ENCODE measurements at places on chromosomes 16 and 17.
A peak's percentile ranks its signal among the peaks of the same experiment; 100 is the strongest.

GRCh38 chr17:79043931-79044320 lies 20.0 kb downstream of the C1QTNF1 start:
- DNase-seq = no peak

DNA sequence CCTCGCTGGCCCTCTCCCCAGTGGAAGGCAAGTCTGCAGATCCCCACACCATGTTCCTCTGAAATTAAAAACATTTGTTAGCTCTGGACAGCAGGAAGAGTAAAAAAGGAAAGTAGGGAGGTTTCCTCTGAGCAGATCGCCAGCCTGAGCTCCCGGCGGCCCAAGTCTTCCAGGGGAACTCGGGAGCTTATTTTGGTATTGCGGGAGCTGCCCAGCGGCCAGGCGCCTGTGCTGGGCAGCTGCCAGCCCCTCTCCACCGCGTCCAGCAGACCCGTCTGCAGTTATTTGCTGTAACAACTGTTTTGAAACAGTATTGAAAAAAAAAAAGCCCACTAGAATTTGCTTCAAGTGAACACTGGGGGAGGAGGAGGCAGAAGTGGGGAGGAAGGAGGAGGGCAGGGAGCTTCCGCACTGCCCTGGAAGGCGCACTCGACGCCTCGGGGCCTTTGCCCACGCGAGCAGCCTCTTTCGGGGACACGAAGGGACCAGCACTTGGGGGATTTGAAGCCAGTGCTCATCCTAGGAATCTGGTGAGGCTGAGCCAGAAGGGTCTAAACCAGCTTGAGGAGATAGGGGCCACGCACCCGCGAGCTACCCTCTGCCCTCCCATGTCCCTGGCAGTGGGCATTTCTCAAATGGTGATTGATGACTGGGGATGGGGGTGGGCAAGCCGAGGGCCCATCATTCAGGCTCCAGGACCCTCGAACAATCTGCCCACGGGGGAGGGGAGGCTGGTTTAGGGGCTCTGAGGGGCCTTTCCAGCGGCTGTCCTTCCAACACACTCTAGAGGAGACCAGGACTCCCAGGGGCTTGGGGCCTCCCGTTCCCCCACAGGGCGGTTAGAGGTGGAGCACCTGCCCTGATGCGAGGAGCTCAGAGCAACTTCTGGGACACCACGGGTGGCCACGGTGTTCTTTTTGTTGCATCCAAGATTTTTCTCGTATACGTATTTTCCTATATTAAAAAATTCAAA lies 3.0 kb upstream of the BAHCC1 start:
- no peak for DNase-seq

- no peak for DNase-seq
Measured at GRCh38 chr17:17172001-17172939, 33.9 kb downstream of the PLD6 start.

GRCh38 chr16:3949287-3949686 lies 68.8 kb upstream of the CREBBP start:
- no peak for DNase-seq

- DNase-seq = no peak
Measured at GRCh38 chr16:31438414-31438813, 4.2 kb downstream of the ZNF843 start.

DNA sequence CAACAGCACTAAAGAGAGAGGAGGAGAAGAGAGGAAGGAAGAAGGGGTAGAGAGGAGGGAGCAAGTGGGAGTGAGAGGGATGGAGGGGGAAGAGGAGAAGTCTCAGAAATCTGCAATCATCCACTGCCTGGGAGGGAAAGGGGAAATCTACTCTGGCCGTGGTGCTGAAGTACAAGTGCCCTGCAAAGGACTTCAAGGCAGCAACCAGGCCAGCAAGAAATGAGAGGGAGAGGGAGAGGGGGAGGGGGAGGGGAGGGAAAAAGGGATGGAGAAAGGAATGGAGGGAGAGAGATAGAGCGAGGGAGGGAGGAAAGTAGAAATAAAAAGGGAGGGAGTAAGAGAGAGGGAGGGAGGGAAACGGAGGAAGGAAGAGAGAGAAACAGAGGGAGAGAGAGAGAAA lies 130.8 kb upstream of the EEF2KMT start:
- no peak for DNase-seq

GRCh38 chr17:31002047-31002446 lies 31.2 kb downstream of the RNF135 start:
- no peak for DNase-seq

DNA sequence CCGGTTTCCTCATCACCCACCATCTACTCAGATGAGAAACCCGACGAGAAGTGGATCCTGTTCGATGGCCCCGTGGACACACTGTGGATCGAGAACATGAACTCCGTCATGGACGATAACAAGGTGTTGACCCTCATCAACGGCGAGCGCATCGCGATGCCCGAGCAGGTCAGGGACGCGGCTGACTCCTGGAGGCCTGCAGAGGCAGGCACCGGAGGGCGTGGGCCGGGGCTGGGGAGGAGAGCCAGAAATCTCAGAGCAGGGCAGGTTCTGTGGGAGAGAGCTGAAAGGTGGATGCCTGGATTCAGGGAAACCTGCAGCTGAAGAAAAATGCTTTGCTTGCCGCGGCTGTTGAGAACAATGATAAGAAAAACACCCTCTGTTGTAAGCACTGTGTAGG lies 47.2 kb upstream of the KDM6B start:
- no peak for DNase-seq

- peak; percentile 32 for DNase-seq
Measured at GRCh38 chr17:47978324-47978723, 7.4 kb downstream of the CDK5RAP3 start.

- DNase-seq = peak; percentile 37
Measured at GRCh38 chr16:67447508-67448076, 16.7 kb downstream of the HSD11B2 start.

GRCh38 chr17:57475796-57476195 lies 219.5 kb downstream of the MSI2 start:
- DNase-seq = no peak

- no peak for DNase-seq
Measured at GRCh38 chr17:8382880-8383142, 182 bp downstream of the RPL26 start.

- DNase-seq = no peak
Measured at GRCh38 chr16:9248162-9248561, 156.7 kb downstream of the HAPSTR1 start.

GRCh38 chr17:77476006-77476405 lies 335.2 kb downstream of the SEC14L1 start:
- no peak for DNase-seq

DNA sequence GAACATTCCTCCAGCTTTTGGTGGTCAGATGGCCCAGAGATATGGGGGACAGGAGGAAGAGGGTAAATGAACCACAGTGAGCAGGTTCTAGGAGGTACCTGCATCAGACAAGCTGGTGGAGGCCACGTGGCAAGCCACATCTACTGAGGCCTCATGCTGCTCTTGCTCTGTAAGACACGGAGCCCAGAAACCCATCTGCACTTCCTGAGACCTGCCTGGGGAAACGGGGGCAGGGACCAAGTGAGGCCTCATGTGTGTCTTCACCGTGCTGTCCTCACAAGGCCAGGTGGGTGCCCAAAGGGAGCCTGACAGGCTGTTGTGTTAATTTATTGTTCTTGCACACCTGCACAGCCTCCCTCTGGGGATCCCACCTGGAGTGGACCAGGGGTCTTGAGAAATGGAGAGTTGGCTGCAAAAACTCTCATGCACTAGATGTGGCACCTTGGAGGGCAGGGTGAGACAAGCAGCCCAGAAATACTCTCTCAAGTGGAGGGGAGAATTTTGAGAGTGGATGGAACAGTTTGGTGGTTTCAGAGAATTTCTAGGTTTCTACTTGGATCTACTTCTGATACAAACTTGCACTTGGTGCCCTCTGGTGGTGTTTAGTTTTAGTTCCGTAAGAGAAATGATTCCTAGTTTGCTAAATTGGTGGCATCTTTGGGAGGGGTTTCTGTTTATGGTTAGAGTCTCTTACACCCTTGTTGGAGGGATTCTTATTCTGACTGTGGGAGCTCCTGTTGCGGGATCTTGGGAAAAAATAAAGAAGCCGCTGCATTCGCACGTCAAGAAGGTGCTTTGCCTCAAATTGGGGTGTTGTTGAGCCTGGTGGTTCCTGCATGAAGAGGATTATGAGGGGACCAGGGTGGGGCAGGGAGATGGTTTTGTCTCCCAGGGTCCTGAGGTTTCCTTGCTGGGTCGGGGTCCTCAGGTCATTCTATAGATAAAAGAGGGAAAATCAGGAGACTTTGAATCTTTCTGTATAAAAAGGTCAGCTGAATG lies 47.5 kb downstream of the SLC6A2 start:
- peak; percentile 41 for DNase-seq

DNA sequence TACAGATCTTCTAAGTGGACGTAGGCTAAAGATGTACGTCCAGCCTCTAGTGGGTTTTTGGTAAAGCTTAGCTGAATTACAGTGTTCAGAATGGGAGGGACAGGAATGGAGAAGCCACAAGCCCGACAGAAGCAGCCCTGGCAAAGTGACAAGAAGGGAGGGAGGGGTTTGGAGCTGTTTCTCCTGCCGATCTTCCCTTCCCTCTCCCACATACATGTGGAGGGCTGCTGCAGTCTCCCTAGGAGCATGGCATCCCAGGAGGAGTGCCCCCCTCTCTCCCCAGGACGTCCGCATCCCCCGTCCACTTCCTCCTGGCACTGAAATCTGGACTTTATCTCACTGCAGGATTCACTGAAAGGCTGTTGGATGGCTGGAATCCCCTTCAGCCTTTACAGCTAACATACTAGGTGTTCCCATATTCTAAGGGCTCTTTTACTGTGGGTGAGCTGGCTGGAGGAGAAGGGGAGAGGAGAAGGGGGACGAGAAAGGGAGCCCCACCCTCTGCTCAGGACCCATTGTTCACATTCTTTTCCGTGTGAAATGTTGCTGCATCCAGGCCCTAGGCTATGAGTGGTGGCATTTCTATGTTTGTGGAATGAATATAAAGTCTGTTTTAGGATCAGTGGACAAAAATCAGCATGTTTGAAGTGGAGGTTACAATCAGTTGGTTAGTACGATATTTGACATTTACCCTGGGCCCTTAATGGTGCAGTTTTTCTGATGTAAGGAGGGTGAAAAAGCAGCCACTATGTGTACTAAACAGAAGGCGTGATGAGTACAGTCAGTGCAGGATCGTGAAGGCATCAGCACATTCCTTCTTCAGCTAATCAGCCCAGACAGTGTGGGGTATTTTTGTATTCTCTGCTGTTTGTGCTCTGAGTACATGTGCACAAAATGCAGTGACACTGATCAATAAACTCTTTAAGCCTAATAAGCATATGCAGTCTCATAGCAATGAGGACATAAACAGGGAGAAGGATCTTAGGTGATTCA lies 94.6 kb downstream of the SPECC1 start:
- no peak for DNase-seq

- DNase-seq = no peak
Measured at GRCh38 chr17:29014716-29015115, 8.9 kb upstream of the SEZ6 start.

- no peak for DNase-seq
Measured at GRCh38 chr17:19311421-19312215, 50.9 kb downstream of the B9D1 start.

GRCh38 chr16:69498926-69499325 lies 66.8 kb upstream of the NFAT5 start:
- DNase-seq = no peak

DNA sequence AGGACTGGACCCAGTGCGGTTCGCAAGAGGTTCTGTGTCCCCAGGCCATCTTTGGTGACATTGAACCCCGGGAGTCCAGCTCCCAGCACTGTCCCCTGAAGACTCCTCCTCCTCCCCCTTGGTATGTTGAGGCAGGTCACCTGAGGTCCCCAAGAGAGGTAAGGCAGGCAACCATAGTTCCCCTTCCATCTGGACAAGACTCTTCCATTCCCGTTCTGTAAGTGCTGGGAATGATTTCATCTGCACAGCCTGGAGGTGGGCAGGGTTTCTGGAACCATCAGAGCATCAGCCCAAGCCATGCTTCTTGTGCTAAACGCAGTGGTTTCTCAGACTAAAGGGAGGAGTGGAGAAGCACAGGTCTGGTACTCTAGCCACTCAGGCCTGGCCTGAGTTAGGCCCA lies 24.9 kb downstream of the COPZ2 start:
- DNase-seq = no peak

DNA sequence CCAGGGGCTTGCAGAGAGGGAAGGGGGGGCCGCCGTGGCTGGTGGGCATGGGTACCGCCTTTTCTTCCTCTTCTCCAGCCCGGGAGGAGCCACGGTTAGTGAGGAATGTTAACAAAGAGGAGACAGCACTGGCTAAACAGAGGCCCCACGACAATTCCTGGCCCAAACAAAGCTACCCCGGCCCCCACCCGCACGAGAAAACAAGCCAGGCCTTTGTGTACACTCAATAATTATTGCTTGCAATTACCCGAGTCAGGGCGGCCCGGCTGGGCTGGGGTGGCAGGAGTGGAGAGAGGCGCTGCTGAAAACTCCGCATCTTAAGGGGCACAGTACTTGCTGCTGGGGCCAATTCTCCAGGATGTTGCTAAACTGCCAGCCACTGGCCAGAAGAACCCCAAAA lies 56.4 kb downstream of the IRX5 start:
- DNase-seq = no peak

DNA sequence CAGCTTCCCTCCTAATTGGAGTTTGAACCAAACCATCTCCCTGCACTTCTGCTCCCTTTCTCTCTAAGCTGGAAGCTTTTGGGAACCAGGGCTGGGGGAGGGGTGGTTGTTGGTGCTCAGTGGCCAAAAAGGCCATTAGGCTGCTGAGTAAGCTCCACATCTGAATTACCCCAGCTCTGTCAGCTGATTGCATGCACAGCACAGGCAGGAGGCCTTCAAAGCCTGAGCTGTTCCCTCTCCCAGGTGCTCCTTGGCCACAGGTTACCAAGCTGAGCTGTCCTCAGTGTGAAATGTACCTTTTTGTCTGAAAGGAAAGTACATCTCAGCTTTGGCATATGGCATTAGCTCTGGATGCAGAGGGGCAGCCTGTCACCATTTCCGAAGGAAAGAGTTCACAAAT lies 6.2 kb upstream of the TBKBP1 start:
- no peak for DNase-seq

GRCh38 chr16:80158766-80159165 lies 382.0 kb upstream of the DYNLRB2 start:
- peak; percentile 24 for DNase-seq

DNA sequence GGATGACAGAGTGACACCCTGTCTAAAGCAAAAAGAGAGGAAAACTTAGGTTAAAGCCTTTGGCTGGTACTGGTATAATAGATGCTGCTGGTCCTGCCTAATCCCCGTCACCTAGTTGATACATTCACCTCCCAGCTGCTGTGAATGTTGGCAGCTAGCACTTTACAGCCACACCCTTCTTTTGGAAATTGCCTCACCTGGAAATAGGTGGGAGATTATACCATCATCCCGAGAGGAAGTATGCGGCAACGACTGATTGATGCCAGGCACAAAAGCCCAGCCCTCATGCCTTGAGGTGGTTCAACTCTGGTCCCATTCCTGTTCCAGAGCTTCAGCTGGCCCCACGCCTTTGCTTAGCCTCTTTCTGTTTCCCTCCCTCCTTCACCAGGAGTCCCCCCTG lies 53.2 kb upstream of the SIAH1 start:
- no peak for DNase-seq

DNA sequence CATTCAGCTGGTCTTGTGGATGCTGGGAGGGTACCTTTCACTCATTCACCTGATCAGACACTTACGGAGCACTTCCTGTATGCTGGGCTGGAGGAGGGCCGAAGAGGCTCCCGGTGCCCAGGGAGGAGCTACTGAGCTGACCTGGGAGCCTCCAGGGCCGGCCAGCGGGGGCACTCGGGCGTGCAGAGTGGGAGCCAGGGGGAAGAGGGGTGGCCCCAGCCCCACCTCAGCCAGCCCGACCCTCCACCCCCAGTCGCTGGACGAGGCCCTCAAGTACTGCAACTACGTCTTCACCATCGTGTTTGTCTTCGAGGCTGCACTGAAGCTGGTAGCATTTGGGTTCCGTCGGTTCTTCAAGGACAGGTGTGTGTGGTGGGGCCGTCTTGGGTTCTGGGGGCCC lies 10.3 kb downstream of the TPSG1 start:
- no peak for DNase-seq

- no peak for DNase-seq
Measured at GRCh38 chr16:62970851-62971250, 934.6 kb upstream of the CDH8 start.
